ENCODE measurements at places on chromosomes 6 and 20. TPM values are rescaled to one million over a fixed set of nuclear protein-coding genes. Genes with fewer than 3 reads are reported as not detected.

THBS2 gene
- 22.5 TPM for total RNA-seq

CCN5 gene
- not detected for total RNA-seq

BMP2 gene
- total RNA-seq = 3.6 TPM

SYCP2L gene
- 3.2 TPM for total RNA-seq

CST2 gene
- not detected for total RNA-seq
